ENCODE measurements at places on chromosomes 3 and 15. TPM values are rescaled to one million over a fixed set of nuclear protein-coding genes. Genes with fewer than 3 reads are reported as not detected.

GRCh38 chr15:79478108-79478507, 46.0 kb downstream of the MINAR1 start:
- H3K4me1 ChIP-seq: no peaks in the 10 kb centered on the region
- no peak overlapping the region for H3K4me3 ChIP-seq
- no peak for DNase-seq

DNA sequence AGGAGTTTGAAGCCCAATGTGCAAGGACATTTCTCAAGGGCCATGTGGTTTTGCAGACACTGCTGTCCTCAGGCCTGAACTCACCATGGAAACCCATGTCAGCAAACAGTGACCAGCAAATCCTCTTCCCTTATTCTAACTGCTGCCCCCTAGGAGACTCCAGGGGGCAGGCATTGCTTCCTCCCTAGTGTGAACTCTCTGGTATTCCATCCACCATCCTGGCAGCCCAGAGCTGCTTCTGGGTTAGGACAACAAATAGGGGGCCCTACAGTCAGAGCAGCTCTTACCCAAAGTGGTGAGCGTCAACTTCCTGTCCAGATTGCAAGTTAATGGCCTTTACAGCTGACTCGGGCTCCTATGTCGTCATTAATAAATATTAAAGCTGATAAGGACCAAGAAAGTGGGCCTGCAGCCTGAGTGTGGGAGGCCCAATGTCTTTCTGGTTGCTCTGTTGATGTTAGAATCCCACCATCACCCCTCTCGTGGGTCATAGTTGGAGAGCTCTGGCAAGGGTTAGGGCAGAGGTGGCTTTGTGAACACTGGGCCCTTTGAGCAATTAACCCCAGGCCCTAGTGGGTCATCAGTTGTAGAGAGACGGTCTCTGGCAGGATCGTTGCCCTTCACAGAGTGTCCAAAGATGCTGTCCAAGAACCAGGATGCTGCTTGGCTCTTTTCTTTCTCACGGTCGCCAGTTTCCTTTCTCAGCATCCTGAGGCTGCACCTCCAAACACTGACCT, 41.5 kb downstream of the TGM4 start:
- no peak overlapping the region for H3K27ac ChIP-seq
- no peaks in the 10 kb centered on the region for H3K36me3 ChIP-seq
- no peak overlapping the region for H3K4me3 ChIP-seq
- no peaks in the 10 kb centered on the region for H3K27me3 ChIP-seq
- DNase-seq: no peak

DNA sequence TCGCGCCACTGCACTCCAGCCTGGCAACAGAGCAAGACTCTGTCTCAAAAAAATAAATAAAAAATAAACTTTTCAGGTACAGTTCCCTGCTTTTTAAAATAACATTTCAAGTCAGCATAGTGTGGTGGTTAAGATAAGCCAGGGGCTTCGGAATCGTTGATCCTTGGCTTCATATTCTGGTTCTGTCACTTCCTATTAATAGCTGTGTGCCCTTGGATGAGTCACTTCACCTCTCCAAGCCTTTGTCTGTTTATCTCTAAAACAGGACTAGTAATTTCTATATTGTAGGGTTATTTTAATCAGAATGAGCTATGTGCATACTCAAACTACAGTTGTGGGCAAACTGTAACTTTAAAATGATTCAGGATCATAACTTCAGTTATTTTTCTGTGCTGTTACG, 53.8 kb upstream of the SENP5 start:
- H3K36me3 ChIP-seq: peaks cover 35% of the 10 kb centered on the region
- H3K4me1 ChIP-seq: no peaks in the 10 kb centered on the region
- no peaks in the 10 kb centered on the region for H3K27me3 ChIP-seq
- no peak overlapping the region for H3K4me3 ChIP-seq
- H3K27ac ChIP-seq: no peak overlapping the region

GRCh38 chr15:74400915-74401757, 32.6 kb downstream of the SEMA7A start:
- no peak overlapping the region for H3K4me3 ChIP-seq
- peaks cover 2% of the 10 kb centered on the region for H3K4me1 ChIP-seq
- H3K27me3 ChIP-seq: no peaks in the 10 kb centered on the region

DNA sequence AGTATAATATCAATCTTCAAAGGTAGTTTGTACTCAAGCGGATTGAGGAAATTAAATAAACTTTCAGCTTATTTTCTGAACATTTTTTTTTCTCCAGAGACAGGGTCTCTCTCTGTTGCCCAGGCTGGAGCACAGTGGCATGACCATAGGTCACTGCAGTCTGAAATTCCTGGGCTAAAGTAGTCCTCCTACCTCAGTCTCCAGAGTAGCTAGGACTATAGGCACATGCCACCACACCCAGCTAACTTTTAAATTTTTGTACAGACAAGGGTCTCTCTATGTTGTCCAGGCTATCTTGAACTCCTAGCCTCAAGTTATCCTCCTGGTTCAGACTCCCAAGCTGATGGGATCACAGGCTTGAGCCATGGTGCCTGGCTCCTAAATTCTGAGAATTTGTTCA, 97.1 kb downstream of the FAIM start:
- no peaks in the 10 kb centered on the region for H3K4me1 ChIP-seq
- no peak for DNase-seq
- peaks cover 2% of the 10 kb centered on the region for H3K36me3 ChIP-seq
- no peak overlapping the region for H3K4me3 ChIP-seq

Gene SIDT1
- 14.0 TPM for total RNA-seq

Gene SEC11A
- 97.1 TPM for total RNA-seq
